ENCODE measurements at places on chromosomes 2 and 18.

DNA sequence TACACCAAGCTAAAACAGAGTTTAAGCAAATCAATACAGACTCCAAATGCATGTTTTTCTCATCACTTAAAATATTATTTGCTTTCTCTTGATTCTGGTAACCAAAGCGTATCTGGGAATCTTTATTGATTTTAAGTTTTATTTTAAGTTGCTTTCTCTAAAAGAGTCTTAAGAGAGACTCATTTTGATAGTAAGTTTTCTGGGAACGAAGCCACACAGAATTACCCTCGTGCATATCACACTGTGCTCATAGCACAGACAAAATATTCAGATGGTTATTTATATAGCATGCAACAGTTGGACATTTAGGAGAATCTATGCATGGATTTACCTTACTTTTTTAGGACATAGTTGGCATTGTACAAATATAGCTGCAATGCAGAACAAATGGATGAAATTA is 597.5 kb upstream of the NRXN1 start:
- no peak for DNase-seq

DNA sequence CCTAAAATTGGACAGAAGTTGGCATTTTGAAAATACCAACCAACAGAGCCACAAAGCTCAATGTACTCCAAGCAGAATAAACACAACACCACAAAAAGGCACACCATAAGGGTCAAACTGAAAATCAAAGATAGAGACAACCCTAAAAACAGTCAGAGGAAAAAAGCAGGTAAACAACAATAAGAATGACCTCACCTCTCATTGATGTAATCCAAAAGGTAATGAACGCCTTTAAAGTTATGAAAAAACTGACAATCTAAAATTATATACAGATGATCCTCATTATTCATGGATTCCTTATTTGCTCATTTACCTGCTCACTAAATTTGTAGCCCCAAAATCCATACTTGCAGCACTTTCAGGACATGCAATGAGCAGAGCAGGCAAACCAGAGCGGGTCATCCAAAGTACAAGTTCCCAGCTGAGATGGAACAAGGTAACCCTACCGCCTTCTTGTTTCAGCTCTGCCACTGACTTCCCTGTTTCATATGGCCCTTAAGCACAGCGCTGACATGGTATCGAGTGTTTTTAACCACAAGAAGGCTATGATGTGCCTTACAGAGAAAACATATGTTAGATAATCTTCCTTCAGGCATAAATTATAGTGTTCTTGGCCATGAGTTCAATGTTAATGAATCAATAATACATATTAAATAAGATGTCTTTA is 17.0 kb downstream of the RTN4 start:
- DNase-seq = no peak

DNA sequence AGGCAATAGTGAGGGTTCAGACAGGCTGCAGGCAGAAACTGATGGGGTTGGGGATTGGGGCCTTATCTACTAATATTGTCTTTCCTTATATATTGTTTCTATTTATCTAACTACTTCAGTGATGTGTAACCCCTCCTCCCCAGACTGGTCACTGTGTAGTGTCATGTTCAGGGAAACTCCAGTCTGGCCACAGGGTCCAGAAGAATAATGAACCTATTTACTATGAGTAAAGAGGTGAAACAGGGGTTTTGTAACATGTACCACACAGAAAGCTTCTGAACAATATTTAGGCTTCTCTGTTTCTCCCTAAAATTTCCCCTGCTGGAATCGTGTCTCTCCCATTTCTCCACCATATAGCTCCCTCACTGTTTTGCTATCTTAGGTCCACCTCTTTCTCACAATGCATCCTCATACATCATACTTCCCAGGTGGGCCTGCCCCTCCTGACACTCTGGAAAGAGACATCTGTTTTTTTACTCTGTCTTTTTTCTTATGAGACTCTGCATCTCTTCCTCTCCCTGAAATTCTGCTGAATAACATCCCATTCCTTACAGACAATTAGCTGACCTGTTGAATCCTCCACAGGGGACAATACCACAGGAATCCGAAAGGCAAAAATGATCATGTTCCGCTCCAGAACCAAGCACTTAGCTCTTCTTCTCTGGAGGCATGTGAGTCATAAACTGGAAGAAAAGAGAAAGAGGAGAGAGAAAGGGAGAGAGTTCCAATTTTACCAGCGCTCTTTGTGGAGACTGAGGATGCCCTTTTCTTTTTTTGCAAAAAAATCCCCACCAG is 154.8 kb downstream of the ZEB2 start:
- DNase-seq = no peak

GRCh38 chr2:145563741-145564615 is 1044.1 kb upstream of the ZEB2 start:
- no peak for DNase-seq

- no peak for DNase-seq
Measured at GRCh38 chr2:30741576-30741975, 65.7 kb downstream of the CAPN13 start.

- no peak for DNase-seq
Measured at GRCh38 chr2:132804051-132804450, 134.0 kb upstream of the LYPD1 start.

GRCh38 chr2:20052229-20052851 is 912 bp upstream of the LAPTM4A start:
- no peak for DNase-seq

DNA sequence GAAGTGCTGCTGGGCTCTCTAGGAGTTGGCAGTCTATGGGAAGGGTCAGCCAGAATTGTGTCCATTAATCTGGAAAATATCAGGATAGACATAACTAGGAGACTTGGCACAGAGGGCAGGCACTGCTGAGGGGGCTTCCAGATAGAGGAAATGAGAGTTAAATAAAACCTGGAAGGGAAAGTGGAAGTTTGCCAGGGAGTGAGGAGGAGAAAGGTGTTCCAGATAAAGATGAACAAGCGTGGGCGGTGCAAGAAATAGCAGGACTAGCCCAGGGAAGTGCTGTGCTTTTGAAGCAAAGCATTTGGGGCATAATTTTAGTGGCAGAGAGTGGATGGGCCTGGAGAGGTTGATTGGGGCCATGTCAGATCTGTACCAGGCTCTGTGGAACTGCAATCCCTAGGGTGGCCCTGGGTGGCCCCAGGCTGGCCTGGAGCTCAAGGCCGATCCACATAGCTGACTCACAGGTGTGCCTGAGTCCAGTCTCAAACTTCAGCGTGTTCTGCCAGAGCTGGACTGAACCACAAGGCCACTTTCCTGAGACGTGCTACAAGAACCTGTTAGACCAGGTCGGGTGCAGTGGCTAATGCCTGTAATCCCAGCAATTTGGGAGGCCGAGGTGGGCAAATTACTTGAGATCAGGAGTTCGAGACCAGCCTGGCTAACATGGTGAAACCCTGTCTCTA is 26.9 kb downstream of the GALM start:
- DNase-seq = no peak

DNA sequence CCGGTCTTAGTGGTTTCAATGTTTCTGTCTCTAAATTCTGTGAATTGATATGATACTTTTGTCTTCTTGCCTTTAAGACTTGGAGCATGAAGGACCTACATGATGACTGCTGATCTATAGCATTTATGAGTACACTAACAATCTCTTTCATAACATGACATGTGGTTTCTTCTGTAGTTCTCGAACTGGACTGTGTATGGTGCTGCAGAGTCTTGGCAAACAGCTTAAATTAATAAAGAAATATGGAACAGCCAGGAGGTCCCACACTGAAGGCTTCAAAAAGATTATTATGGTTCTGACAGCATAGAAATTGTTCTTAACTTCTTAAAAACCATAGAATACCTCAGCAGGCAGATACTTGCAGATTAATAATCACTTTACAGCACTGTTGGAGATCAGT is 145.0 kb downstream of the DCC start:
- no peak for DNase-seq

GRCh38 chr2:145680276-145680675 is 1160.4 kb upstream of the ZEB2 start:
- peak; percentile 19 for DNase-seq

- DNase-seq = peak; percentile 50
Measured at GRCh38 chr2:231367178-231367577, 28.3 kb upstream of the B3GNT7 start.

DNA sequence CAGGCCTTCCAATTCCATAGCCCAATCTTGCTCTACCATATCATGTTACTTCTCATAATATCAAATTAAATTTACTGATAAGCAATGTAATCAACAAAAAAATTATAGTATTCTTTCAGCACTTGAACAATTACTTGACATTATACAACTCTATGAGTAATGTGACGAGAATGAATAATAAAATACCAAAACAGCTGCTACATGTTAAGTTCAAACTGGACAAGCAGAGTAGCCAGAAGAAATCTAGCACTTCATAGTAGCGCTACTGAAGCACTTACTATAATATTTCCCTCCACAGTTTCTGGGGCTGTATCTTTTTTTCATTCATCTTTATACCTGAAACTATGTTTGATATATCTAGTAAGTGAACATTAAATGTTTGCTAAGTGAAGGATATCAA is 14.9 kb downstream of the PPP3R1 start:
- DNase-seq = no peak

DNA sequence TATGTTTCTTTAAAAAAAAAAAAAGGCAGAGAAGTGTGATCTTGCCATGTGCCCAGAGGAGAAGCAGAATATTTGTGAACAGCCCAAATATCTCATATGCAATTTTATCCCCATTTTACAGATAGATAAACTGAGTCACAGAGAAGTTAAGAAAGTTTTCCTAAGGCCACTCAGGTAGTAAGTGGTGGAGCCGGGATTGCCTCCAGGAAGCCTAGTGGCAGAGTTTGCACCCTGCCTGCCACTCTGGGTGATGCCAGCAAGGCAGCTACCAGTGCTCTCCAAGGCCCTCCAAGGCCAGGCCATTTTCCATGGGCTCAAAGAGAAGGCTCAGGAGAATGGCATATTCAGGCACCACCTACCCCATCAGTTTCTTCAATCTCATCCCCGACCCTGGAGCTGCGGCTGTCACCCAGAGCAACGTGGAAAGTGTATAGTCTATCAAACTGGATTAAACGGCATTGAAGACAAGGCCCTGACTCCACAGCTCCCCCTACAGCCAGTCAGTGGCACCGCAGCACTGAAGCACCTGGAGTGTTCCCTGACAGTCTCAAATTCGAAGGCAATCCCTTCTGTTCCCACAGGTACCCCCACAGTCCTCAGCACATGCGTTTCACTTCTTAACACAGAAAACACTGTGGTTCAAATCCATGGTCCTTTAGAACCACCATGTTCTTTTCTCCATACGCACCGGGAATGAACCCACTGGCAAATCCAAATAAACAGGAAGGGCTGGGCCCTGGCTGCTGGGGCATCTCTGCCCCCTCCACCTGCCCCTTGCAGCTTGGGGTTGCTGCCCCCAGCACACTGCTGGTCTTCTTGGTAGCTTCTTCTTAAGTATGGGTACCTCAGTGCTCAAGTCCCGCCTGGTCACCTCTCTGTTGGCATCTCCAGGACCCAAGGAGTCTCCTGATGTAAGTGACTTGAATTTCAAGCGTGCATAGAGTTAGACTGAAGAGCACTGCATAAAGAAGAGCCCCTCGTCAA is 175.3 kb downstream of the INHBB start:
- DNase-seq = peak; percentile 44

DNA sequence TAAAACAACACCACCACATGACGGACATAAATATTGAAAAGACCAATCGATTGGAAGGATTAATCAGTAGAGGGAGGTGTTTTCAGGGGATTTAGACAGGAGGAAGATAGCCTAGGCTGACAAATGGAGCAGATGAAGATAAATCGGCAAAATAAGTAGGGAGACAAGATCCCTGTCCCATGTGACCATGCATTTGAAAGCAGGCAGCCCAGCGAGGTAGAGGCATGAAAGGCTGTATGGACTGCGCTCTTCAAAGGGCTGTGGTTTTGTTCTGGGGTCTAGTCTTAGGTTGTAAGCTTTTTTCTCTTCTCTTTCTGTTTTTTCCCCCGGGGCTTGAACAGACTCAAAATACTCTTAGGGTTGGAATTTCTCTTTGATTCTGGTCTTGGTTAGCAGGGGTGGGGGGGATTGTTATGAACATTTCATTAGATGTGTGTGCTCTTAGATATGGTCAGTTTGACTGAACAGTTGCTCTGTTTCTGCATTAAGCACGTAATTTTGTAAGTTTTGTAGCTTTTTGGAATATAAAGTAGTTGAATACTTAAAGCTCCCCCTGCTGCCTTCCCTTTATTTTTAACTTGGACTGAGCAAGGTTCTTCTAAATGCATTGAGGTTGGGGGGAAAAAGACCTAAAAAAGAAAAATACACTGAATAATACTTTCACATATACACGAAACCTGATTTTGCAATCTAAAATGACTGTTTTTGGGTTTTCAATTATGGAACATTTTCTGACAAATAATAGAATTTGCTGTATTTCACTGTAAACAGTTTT is 32.2 kb downstream of the ZNF532 start:
- no peak for DNase-seq

DNA sequence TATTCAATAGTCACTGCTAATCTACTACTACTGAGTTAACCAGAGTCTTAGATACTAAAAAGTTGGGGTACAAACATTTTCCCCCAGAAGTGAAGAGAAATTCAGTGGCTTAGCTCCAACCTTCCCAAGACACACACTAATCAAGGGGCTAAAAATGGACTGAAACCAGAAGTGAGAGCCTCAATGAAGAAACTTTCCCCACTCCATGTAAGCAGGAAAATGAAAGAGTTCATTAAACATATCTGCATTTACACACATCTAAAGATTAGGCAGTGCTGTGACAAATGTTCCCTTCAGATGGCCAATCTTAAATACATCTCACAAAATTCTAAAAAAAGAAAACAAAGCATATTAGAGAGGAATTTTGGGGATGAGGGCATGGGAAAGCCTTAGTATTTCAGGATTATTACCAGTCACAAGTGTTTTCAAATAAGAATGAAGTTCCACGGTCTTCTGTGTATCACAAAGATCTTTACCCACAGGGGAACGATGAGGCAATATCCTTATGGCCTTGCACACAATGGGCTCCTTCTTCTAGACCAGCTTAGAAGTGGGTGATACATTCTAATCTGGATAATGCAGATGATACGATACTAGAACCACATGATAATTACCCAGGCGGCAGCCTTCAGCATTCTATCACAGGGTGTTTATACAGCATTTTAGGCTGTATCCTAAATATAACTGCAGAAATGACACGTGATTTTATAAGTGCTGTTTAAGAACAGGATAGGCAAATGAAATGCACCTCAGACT is 17.1 kb downstream of the ANKRD44 start:
- no peak for DNase-seq

DNA sequence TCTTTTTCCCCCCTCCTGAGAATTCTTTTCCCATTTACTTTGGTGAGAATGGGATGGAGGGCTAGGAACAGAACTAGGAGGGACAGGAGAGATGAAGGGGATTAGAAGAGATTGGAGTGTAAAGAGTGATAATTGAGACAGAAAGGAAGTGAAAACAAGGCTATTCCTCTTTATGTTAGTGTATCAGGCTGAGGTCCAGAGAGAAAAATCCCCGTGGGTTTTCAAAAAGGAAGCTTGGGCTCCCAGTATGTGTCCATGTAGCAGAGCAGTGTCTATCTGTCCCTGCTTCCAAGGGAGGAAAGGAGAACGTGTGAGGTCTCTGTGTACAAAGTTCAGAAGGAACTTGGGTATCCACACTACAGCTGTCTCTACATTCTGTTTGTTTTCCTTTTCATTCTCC is 59.9 kb upstream of the KCNE4 start:
- no peak for DNase-seq

All from posterior cingulate gyrus (tissue), 11 donors.